Left ventricle myocardium inferior (tissue), 1 donor: ENCODE measurements at places on chromosomes 4 and X.

DNA sequence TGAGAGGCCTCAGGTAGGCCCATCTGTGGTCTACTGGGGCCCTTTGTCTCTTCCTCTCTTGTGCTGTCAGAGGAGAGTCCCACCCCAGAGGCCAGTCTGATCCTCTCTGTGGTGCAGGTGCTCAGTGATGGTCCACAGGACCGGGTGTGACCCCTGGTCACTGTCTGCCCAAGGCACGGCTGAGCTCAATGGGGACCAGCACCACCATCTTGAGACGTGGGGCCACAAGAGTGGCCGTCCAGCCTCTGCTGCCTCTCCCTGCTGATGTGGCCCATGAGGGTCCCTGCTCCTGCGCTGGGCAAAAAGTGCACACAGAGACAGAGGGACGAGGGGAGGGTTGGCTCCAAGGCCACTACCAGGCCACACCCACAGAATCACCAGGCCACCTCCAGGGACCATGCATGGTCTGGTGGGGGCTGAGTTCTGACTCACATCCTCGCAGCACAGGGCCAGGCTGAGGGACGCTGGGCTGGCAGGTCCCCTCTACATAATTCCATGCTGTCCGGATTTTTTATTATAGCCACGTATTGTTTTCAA lies 88.3 kb downstream of the FAM53A start:
- no peak for DNase-seq

- DNase-seq, result no peak
Measured at GRCh38 chrX:100829730-100830129, 9.5 kb downstream of the CSTF2 start.

- DNase-seq, result peak; percentile 14
Measured at GRCh38 chrX:22746081-22746480, 253.7 kb upstream of the DDX53 start.

DNA sequence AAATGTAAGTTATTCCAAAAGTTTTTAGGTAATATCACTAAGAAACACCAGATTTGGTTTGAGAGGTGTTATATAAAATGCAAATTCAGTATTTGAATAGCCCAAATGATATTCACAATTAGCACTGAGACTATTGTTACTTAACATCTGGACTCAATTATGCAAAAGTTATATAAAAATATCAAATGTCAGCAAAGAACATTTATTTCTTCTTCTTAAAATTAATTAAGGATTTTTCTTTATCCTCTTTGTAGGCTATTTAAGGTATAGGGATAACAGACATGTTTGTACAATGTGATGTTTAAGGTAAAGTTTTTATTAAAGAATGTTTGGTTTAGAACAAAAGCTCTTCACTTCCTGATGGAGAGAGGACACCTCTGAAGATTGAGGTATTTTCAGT lies 63.3 kb upstream of the GK2 start:
- no peak for DNase-seq

DNA sequence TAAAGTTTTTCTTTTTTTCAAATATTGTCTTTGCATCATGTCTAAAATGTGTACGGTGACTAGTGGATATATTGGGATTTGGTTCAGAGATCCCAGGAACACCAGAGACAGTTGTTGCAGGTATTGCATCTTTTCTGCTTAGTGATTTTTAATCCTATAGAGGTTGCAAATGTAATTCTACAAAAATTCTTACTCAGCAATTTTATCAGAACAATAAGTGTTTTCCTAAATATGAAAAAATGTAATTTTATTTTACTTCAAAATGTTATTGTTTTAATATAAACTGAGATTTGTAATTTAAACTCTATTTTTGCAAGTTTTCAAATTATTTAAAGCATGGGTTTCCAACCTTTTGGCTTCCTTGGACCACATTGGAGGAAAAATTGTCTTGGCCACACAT lies 8.2 kb downstream of the ZNF718 start:
- DNase-seq, result no peak
